Keratinocyte (primary cell): ENCODE measurements at places on chromosomes 7 and 10. TPM values are rescaled to one million over a fixed set of nuclear protein-coding genes. Genes with fewer than 3 reads are reported as not detected.

Gene MALSU1
- 34.2 to 67.8 TPM (median 43.1 TPM) in 3 replicates for polyA plus RNA-seq

DNA sequence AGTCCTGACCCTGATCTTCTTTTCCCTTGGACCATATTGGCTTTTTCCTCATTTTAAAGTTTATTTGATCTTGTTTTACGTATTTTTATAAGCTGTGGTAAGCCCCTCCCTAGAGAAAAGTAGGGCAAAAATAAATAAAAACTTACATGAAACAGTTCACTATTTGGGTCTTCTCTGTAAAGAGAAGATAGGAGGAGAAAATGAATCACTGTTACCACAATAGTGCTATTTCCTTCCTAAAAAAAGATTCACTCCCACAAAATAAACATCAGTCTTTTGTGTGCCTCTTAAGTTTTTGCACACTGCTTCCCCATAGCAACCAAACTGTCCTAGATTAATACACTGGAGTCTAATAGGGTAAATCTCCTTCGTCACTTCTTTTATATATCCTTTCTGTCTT, 1.4 kb upstream of the SVIL start:
- no peaks in the 10 kb centered on the region for H3K27me3 ChIP-seq
- no peaks in the 10 kb centered on the region for H3K36me3 ChIP-seq
- peak overlapping the region; percentile 98 for H3K27ac ChIP-seq
- no peak for DNase-seq
- H3K4me3 ChIP-seq: no peak overlapping the region

DNA sequence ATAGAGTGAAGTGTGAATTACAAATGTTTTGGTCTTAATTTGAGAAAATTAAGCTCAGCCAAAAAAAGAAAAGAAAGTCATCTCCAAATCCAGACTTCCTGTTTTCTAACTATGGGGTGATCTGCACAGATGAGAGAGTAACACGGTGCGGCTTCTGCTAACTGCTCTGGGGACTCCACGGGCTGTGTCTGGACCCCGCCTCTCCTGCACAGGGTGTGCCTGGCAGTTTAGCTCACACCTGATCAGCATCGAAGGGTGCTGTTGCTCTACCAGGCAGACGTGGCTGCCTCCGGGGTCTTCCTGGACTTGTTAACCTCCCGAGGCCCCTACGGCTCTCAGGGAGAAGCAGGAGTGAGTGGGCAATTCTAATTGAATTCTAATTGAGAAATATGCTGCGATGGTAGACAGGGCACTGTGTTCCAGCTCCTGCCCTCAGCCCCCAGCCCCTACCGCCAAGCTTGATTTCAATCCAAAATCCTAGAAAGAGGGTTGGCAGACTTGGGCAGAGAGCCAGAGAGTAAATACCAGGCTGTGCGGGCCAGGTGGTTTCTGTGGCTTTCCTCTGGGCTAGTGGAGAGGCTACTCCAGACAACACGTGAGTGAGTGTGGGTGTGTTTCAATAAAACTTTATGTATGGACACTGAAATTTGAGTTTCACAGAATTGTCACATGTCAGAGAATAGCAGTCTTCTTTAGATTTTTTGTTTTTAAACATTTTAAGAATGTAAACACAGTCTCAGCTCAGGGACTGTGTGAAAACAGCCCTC, 13.4 kb downstream of the SHH start:
- no peaks in the 10 kb centered on the region for H3K36me3 ChIP-seq
- H3K4me3 ChIP-seq: no peak overlapping the region
- peaks cover 12% of the 10 kb centered on the region for H3K4me1 ChIP-seq
- peaks cover 67% of the 10 kb centered on the region for H3K27me3 ChIP-seq
- no peak overlapping the region for H3K27ac ChIP-seq

DNA sequence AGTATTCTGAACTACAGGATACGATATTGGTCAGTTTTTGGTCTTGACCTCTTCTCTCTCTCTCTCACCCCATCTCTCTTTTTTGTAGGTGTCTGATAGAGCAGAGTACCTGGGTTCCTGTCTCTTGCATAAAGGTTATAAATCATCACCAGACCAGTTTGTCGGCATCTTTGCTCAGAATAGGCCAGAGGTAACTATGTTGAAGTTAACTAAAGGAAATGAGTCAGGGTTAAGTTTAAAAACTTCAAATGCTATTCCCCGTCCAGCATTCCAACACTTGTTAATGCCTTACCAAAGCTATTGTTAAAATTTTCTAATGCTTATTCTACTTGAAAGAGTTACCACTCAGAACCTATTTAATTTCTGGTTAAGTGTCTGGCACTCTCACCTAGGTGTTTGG, 30.7 kb downstream of the ACSL5 start:
- H3K27ac ChIP-seq: no peak overlapping the region

GRCh38 chr10:11535346-11535959, 76.0 kb downstream of the USP6NL start:
- H3K4me1 ChIP-seq: peaks cover 11% of the 10 kb centered on the region
- no peaks in the 10 kb centered on the region for H3K27me3 ChIP-seq
- no peaks in the 10 kb centered on the region for H3K36me3 ChIP-seq
- DNase-seq: no peak

- no peaks in the 10 kb centered on the region for H3K27me3 ChIP-seq
- H3K36me3 ChIP-seq: no peaks in the 10 kb centered on the region
- H3K27ac ChIP-seq: no peak overlapping the region
- DNase-seq: no peak
- no peak overlapping the region for H3K4me3 ChIP-seq
Observed at GRCh38 chr10:94083662-94084265, 90.0 kb downstream of the PLCE1 start.

GRCh38 chr10:114680543-114681117, 22.6 kb upstream of the ABLIM1 start:
- H3K4me3 ChIP-seq: no peak overlapping the region
- DNase-seq: no peak
- no peaks in the 10 kb centered on the region for H3K36me3 ChIP-seq
- H3K4me1 ChIP-seq: peaks cover 50% of the 10 kb centered on the region

DNA sequence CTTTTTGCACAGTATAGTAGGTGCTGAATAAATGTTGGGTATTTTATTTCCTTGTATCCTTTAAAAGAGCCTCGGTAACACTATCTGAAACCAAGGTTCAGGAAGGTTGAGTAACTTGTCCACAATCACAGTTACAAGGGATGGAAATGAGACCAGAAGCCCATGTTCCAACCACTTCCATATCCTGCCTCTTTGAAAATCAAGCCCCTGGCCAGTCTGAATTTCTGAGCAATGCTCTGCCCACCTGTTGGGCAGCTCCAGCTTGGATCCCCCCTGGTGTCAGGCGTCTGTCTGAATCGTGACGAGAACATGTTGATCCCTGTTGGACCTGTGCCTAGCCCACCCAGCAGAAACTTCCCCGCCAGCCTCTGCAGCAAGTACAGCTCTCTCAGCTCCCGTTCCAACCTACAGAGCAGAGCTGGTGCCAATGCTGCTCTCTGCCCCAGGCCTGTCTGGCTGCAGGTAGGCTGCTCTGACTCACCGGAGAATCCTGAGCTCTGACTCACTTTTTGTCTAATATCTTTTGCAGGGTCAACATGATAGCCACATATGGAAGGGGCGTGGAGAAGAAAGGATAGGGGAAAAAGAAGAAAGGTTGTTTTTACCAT, 595.5 kb downstream of the INHBA start:
- peak overlapping the region; percentile 99 for H3K27ac ChIP-seq
- peaks cover 56% of the 10 kb centered on the region for H3K4me1 ChIP-seq
- no peaks in the 10 kb centered on the region for H3K36me3 ChIP-seq
- peak; percentile 98 for DNase-seq
- H3K27me3 ChIP-seq: no peaks in the 10 kb centered on the region

DNA sequence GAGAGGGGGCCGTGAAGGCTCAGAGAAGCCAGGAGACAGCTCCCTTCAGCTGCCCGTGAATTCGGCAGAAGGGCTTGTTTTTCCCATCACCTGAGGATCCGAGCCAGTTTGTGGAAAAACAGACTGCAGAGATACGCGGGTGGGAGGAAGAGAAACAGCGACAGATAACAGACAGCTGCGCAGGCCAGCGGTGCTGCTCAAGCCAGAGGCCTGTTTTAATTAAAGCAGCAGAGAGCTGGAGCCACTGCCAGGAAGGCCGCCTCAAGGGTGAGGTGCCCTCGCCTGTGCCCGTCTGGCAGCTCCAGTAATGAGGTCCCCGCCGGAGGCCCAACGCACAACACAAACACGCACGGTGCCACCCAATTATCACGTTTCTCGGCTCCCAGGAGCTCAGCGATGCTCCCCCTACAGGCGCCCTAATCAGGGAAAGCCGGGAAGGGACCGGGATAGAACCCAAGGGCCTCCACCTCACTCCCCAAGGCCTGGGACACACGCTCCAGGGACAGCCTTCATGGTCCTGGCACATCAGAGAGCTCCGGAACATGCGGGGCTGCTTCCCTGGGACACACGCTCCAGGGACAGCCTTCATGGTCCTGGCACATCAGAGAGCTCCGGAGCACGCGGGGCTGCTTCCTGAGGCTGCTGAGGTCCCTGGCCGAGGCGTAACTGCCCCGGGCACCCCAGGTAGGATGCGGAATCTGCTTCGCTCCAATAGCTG, 60.6 kb upstream of the DNAAF5 start:
- no peaks in the 10 kb centered on the region for H3K4me1 ChIP-seq
- no peaks in the 10 kb centered on the region for H3K27me3 ChIP-seq
- DNase-seq: no peak
- no peak overlapping the region for H3K27ac ChIP-seq

DNA sequence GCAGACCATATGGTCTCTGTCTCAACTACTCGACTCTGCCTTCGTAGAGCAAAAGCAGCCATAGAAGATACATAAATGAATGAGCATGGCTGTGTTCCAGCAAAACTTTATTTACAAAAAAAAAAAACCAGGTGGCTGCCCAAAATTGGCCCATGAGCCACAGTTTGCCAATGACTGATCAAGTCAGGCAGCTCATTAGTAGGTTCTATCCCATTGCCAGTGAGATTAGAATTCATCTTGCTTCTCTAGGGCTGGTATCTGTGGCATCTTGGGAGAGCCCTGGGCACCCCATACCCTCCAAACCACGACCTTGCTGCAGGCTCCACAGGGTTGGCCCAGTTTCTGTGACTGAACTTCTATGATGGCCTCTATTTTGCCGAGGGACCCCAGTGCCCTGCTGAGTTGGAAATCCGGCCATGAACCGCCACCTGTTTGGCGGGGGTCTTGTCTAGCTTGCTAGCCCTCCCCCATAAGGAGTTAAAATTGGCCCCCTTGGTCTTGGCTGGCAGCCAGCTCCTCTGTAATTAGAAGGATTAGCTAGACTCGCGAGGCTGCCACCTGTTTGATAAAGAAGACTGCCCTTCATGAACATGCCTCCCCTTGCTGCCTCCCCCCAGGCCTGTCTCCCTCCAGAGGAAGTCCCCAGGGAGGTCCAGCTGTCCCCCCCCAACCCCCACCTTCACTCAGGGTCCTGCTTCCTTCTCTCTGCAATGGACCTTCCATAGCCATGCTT, 83.9 kb downstream of the CHN2 start:
- DNase-seq: no peak
- H3K4me3 ChIP-seq: no peak overlapping the region
- no peak overlapping the region for H3K27ac ChIP-seq
- no peaks in the 10 kb centered on the region for H3K36me3 ChIP-seq
- H3K27me3 ChIP-seq: peaks cover 2% of the 10 kb centered on the region

Gene CAMK2B
- 0.25 to 0.32 TPM (median 0.31 TPM) in 3 replicates for polyA plus RNA-seq

DNA sequence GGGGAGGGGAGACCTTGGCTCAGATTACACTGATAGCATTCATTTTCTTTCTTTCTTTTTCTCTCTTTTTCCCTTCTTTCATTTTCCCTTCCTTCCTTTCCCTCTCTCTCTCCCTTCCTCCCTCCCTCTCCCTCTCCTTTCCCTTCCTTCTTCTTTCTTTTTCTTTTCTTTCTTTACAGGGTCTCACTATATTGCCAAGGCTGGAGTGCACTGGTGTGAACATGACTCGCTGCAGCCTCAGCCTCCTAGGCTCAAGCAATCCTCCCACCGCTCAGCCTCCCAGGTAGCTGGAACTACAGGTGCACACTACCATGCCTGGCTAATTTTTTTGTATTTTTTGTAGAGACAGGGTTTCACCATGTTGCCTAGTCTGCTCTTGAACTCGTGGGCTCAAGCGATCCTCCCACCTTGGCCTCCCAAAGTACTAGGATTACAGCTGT, 73.0 kb upstream of the MKRN1 start:
- no peak for DNase-seq
- H3K4me1 ChIP-seq: no peaks in the 10 kb centered on the region
- H3K27me3 ChIP-seq: no peaks in the 10 kb centered on the region
- no peak overlapping the region for H3K4me3 ChIP-seq
- H3K36me3 ChIP-seq: no peaks in the 10 kb centered on the region
- H3K27ac ChIP-seq: no peak overlapping the region

DNA sequence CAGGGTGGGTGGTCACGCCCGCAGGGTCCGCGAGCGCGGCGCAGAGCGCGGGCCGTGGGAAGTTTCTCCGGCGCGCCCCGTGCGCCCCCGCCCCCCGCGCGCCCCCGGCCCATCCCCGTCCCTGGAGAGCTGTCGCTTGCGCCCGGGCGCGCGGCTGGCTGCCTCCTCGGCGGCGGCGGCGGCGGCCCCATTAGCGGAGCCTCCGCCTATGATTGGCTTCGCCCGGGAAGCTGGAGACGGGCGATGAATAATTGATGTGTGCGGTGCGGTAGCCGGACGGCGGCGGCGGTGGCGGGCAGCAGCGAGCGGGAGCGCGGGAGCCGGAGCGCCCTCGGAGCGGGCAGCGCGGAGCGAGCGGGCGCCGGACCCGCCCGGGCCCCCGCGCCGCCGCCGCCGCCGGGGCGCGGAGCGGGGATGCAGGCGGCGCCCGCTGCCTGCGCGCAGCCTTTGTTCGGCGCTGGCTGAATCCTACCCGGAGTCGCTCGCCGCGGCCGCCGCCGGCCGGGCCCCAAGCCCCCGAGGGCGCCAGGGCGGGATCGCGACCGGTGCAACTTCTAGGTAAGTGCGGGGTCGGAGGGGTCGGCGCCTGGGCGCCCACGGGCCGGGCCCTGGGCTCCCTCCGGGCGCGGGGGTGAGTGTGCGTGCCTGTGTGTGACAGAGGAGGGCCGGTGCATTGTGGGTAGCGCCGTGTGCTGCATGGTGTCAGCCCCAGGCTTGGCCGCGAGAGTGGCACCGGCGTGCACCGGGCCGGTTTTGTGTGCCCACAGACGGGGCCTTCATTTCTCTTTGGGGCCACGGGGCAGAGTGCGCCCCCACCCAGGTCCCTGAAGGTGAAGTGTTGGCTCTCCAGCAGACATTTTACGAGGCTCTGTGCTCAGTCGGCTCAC, 103.8 kb upstream of the PPIF start:
- H3K27ac ChIP-seq: no peak overlapping the region
- no peaks in the 10 kb centered on the region for H3K36me3 ChIP-seq
- H3K4me1 ChIP-seq: peaks cover 20% of the 10 kb centered on the region
- DNase-seq: no peak

Gene AGR3
- not detected in 3 replicates for polyA plus RNA-seq

- peaks cover 35% of the 10 kb centered on the region for H3K27me3 ChIP-seq
- H3K27ac ChIP-seq: no peak overlapping the region
- H3K36me3 ChIP-seq: no peaks in the 10 kb centered on the region
- DNase-seq: no peak
- H3K4me1 ChIP-seq: no peaks in the 10 kb centered on the region
- H3K4me3 ChIP-seq: no peak overlapping the region
Observed at GRCh38 chr7:98619450-98620321, 2.6 kb downstream of the NPTX2 start.

GRCh38 chr7:102288285-102288930, 1.7 kb downstream of the SH2B2 start:
- no peaks in the 10 kb centered on the region for H3K36me3 ChIP-seq
- no peak overlapping the region for H3K4me3 ChIP-seq
- peaks cover 17% of the 10 kb centered on the region for H3K27me3 ChIP-seq
- no peak for DNase-seq
- H3K4me1 ChIP-seq: peaks cover 3% of the 10 kb centered on the region
